ENCODE measurements at places on chromosomes 12 and 14. TPM values are rescaled to one million over a fixed set of nuclear protein-coding genes. Genes with fewer than 3 reads are reported as not detected.

Gene ADCY4
- 0.49 TPM for total RNA-seq

Gene KRT71
- not detected for total RNA-seq

Gene TPH2
- 0.23 TPM for total RNA-seq

DNA sequence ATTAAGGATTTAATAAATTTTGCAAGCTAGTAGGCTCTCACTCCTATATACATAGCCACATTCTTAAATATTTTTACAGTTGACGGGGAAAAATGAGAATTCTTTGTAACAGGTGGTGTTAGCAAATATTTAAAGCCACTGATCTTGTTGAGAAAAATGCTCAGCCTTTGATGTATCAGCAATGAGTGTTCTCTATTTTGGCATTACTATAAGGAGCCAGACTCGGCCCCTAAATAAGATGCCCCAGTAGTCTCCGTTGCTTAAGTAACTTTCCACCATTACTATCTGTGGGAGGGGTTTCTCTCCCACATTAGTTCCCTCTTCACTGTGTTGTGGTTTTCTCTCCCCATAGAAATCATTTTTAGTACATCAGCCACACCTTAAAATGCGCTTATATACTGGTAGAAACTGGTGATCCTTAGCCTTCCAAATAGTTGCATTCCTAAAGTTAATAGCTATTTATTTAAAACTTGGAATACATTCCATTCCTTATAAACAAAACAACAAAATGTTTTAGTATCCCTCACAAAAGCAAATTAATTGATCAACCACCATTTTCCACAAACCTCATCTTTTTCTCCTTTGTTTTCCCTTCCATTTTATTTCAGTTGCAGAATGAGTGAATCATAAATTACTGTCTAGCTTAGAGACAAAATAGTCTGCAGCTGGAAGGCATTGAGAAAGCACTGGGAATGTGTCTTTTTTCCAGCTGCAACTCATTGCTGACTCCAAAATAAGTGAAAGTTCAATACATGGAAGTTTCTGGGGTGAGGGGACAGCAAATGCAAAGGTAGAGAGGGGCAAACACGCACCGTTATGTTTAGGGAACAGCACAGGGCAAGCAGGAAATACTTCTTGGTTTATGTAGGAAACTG lies 84.7 kb upstream of the FERMT2 start:
- no peak for DNase-seq

GRCh38 chr12:88413646-88414045 lies 166.6 kb downstream of the KITLG start:
- DNase-seq, result no peak

DNA sequence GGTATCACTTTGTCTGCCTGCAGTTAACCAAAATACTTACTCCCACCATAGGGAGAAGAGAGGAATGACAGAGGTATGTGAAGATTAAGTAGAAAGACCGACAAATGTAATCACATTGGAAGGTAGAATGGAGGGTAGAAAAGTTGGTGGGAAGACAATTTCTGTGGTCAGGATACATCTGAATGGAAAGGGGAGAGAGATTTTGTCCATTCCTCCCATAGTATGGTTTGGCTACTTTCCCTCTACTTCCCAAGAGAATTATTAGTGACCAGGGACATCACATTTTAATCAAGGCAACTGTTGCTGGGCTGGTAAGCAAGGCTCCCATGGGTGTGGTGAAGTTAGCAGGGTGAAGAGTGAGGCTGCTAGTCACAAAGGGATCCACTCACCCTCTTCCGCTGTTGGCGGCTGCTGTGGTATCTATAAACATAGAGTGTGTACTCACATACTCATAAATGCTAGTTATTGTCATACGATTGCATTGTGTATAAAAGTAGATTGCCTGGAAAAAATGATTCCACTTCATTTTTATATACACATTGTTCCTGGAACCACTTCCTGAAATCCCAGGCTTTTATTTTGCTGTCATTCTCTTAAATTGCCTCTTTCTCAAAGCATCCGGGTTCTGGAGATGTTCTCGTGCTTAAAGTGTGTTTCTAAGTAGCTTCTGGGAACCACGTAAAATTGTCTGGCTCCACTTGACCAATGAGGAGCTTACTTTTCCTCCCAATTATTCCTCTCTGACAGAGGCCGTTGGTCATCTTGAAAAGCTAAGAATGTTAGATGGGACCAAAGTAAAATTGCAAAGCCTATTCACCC lies 413.1 kb downstream of the ZFP36L1 start:
- DNase-seq, result no peak

DNA sequence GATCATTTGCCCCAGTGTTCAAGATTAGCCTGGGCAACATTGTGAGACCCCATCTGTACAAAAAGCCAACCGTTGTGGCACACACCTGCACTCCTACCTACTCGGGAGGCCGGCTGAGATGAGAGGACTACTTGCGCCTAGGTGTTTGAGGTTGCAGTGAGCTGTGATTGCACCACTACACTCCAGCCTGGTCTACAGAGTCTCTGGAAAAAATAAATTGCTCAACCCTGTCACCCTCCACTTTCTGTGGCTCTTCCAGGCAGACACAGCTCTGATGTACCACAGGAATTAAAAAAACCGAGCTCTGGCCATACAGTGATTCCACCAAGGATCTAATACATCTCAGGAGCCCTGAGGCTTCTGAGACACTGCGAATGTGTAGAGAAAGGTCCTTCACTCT lies 14.4 kb downstream of the TIMELESS start:
- no peak for DNase-seq

DNA sequence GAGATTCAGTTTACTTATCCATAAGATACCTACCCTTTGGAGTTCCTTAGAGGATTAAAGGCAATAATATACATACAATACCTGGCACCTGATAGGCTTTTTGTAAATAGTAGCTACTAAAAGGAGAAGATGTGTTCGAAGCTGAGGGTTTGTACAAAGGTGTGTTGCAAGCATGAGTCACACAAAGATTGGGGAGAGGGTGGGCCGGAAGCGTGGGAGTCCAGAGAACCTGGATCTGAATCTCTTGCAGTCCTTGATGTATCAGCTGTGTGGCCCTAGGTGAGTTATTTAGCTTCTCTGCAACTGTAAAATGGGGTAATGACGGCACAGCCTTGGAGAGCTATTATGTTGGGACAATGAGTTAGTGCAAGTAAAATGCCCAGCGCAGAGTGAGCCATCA lies 61.6 kb upstream of the PSMC1 start:
- no peak for DNase-seq

GRCh38 chr12:25932971-25933370 lies 25.5 kb upstream of the RASSF8 start:
- no peak for DNase-seq

- no peak for DNase-seq
These were observed 65.1 kb downstream of the PPP1R36 start for GRCh38 chr14:64614805-64615391.

GRCh38 chr14:76203086-76204001 lies 51.6 kb downstream of the GPATCH2L start:
- DNase-seq, result no peak

All from neural crest cell (in vitro differentiated cells).